Bronchial epithelial cell (primary cell): ENCODE measurements at places on chromosomes 1 and 21. TPM values are rescaled to one million over a fixed set of nuclear protein-coding genes. Genes with fewer than 3 reads are reported as not detected.

The DENND2D gene
- total RNA-seq: 23.7 and 24.3 TPM in 2 replicates

The C1orf116 gene
- 20.0 and 29.6 TPM in 2 replicates for total RNA-seq

The TNNT2 gene
- total RNA-seq: 0.26 and 2.0 TPM in 2 replicates

The FCRL2 gene
- not detected in 2 replicates for total RNA-seq

The SFN gene
- total RNA-seq: 465 and 1,125 TPM in 2 replicates

The TSPEAR gene
- total RNA-seq: not detected in 2 replicates

The GCSAML gene
- not detected in 2 replicates for total RNA-seq

The TRABD2B gene
- under 0.01 TPM in 2 replicates for total RNA-seq

The TMEM52 gene
- total RNA-seq: 1.4 and 1.6 TPM in 2 replicates

The MCOLN3 gene
- 2.4 and 4.6 TPM in 2 replicates for total RNA-seq

The LCE3E gene
- not detected in 2 replicates for total RNA-seq

The NBPF6 gene
- total RNA-seq: not detected in 2 replicates

The CXADR gene
- total RNA-seq: 27.9 and 43.5 TPM in 2 replicates

The CASZ1 gene
- total RNA-seq: 9.2 and 12.7 TPM in 2 replicates

The CRYZL1 gene
- total RNA-seq: 10.8 and 23.0 TPM in 2 replicates

The NBPF20 gene
- 2.1 and 3.2 TPM in 2 replicates for total RNA-seq

The MTMR11 gene
- total RNA-seq: 1.1 and 2.0 TPM in 2 replicates

The SPRR2A gene
- 1.3 and 3.8 TPM in 2 replicates for total RNA-seq

The NUP210L gene
- under 0.01 and 0.13 TPM in 2 replicates for total RNA-seq

The TAF12 gene
- 49.9 and 55.8 TPM in 2 replicates for total RNA-seq

The FTCD gene
- total RNA-seq: not detected in 2 replicates

The CFHR5 gene
- not detected in 2 replicates for total RNA-seq

The NIPAL3 gene
- total RNA-seq: 21.8 and 35.8 TPM in 2 replicates

The KRTAP11-1 gene
- total RNA-seq: not detected in 2 replicates

The FBLIM1 gene
- total RNA-seq: 60.9 and 72.4 TPM in 2 replicates

The SLC2A5 gene
- total RNA-seq: under 0.01 and 0.26 TPM in 2 replicates

The TMEM82 gene
- total RNA-seq: not detected in 2 replicates

The NT5C1A gene
- not detected in 2 replicates for total RNA-seq

The SYT14 gene
- total RNA-seq: not detected in 2 replicates

The IGFN1 gene
- total RNA-seq: under 0.01 and 0.26 TPM in 2 replicates

The TRNAU1AP gene
- total RNA-seq: 23.2 and 23.3 TPM in 2 replicates

The PTBP2 gene
- 7.9 and 10.5 TPM in 2 replicates for total RNA-seq

The KCNH1 gene
- under 0.01 TPM in 1 of 2 replicates, not detected in the other for total RNA-seq

The SEMA4A gene
- 1.8 and 16.9 TPM in 2 replicates for total RNA-seq

The JAM2 gene
- total RNA-seq: under 0.01 TPM in 1 of 2 replicates, not detected in the other

The FAM163A gene
- total RNA-seq: not detected in 2 replicates

The LAPTM5 gene
- total RNA-seq: under 0.01 TPM in 2 replicates

The CLDN14 gene
- not detected in 2 replicates for total RNA-seq

The UBL4B gene
- not detected in 2 replicates for total RNA-seq
